ENCODE measurements at places on chromosomes 2 and 18.
A peak's percentile ranks its signal among the peaks of the same experiment; 100 is the strongest.

DNA sequence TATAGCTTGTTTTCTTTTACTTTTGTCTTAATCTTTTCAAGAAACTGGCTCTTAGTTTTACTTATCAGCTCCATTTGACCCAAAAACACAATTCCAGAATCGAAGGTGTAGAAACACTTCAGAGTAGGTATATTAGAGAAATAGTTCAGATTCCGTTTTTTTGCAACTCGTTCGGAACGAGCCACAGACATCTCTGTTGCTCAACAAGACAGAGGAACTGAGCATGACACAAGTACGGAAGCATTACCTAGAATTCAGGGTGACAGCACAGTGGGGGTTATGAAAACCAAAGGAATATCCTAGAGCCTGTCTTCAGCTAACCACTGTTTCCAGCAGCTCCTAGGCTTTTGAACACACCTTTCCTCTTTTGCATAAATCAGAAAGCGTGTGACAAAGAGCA is 5.0 kb downstream of the HRH4 start:
- no peak for DNase-seq

DNA sequence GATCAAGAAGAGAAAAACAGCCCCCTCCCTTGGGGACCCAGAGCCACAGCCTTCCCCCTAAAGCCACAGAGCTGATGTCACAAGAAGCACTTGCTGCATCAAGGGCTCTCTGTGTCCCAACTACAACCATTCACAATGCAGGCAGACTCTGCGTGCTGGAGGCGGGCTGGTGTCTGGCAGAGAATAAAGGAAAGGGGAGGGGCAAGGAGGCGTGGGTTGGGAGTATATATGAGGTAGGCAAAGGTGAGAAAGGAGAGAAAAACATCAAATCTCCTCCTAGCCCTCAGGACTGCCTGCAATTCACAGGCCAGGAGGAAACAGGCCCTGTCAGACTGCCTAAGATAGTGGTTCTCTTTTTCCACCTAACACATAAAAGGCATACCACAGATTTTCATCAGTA is 48.8 kb upstream of the IHH start:
- DNase-seq = no peak

GRCh38 chr18:42513441-42513840 is 558.4 kb downstream of the PIK3C3 start:
- DNase-seq = no peak

DNA sequence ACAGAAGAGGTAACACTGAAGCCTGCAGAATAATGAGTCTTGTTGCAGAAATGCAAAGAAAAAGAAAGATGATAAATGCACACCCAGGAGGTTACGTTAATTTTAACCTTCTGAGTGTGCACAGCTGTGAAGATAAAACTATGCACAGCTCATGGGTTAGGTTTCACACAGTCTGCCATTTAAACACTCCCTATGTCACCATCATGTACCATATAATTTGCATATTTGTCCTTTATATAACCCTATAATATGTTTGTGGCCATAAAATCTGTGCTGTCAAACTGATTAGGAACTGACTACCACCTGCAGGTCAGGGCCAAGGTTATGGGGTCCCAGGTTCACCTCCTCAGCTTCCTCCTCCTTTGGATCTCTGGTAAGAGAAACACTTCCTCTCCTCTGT is 205.5 kb downstream of the RPIA start:
- no peak for DNase-seq

DNA sequence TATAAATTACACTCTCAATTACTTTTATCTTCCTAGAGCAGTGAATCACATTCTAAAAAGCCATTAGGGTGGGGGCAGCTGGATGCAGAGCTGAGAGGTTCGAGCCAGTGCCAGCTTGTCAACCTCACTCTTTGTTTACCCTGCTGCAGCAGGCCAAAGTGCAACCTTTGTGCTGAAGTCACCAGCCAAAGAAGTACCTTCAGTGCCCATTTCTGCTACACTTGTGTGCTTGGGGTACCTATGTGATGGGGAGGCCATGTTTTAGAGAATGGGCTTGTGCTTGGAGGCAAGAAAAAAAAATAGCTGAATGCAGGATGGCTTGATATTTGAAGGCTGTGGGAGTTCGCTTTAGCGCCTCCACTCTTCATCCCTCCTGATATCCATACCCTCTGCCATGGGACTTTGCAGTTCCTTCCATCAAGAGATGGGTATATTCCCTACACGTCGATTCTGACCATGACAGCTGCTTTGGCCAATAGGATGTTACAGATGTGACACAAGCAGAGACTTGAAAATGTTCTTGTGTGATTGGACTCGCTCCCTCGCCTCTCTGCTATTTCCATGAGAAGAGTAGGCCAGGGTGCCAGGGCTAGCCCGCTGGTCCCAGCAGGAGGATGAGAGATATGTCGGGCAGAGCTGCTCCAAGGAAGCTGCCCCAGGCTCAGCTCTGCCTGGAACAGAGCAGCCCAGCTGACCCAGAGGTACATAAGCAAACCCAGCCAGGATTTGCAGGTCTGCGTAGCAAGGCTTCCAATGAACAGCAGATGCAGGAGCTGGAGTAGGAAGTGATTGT is 12.7 kb upstream of the FZD5 start:
- DNase-seq = no peak

DNA sequence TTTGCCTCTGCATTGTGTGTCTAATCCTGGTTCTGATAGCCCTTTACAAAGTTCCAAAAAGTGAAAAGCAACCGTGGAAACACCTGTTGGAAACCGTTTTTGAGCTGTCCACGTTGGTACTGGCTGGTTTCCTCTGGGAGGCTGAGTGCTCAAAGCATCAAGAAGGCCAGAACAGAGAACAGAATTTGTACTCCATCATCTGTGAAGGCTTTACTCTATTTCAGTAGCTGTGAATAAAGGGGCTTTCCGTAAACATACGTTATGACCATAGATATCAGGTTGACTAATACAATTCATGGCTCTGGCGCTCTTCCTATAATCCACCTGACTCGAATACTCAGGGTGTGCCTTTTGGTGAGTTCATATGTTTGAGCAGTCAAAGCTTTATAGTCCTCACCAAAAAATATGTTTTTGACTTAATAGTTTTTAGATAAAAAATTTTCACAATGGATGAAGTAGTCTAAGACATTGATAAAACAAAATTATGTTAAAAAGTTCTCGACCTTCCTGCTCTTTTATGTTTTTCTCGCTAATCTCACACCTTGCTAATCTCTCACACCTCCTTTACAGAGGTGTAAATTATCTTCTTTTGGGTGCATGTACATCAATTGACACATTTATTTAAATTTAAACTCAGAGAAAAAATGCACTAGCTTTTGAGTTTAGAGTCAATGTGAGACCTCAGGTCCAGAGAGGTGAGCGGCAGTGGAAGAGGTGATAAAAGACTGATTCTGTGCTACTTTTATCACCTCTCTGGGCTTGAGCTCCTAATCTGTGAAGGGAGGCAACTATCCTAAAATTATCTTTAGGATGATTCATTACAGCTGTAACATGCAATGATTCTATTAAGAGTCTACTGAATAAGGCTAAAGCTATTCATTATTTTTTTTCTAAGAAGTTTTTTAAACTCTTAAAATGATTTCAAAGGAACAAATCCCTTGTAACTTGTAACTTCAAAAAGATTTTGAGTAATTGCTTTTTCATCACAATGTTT is 65.3 kb downstream of the CXCR4 start:
- no peak for DNase-seq

DNA sequence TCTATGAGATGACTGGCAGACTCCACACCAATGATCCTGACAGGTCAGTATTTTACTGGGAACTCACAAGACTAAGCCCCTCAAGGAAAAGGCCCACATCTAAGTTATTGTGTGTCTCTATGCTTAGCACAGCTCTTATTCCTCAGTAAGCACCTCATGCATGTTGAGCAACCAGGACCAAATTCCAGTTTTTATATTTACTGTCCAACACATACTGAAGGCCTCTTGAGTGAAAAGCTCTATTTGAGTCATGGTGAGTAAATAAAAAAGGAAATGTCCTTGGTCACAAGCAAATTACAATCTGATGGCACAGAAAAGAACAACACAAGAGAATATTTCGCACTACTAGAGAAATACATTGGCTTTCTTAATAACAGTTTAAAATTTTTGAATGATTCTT is 87.9 kb upstream of the ETAA1 start:
- DNase-seq = no peak

- DNase-seq = no peak
Observed at GRCh38 chr2:104945866-104946265, 92.0 kb downstream of the POU3F3 start.

- no peak for DNase-seq
Observed at GRCh38 chr2:212408524-212408923, 130.1 kb downstream of the ERBB4 start.

GRCh38 chr2:231795525-231796327 is 9.5 kb downstream of the COPS7B start:
- DNase-seq = no peak

DNA sequence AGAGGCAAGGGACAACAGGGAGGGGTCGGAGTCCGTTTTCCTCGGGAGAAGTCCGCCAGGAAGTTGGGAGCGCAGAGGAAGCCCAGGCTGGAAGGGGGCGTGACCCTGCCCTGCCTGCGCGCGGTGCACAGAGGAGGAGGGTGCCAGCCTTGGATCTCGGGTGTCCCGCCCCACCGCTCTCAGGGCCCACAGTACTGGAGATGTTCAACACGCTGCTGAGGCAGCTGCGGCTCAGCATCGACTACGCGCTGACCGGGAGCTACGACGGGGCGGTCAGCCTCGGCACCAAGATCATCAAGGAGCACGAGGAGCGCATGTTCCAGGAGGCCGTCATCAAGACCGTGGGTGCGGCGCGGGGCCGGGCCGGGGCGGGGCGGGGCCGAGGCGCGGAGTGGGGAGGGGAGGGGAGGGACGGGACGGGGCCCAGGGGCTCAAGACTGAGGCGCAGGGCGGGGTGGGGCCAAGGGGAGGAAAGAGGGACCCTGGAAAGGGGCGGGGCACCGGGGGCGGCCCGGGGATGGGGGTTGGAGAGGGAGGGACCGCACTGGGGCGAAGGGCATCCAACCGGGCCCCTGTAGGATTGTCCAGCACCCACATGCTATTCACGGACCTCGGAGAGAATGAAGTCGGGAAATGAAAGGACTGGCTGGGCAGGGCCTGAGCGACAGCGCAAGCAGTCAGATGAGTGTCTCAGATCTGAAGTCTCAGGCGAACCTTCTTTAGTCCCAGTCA is 36.6 kb downstream of the POMC start:
- DNase-seq = no peak

DNA sequence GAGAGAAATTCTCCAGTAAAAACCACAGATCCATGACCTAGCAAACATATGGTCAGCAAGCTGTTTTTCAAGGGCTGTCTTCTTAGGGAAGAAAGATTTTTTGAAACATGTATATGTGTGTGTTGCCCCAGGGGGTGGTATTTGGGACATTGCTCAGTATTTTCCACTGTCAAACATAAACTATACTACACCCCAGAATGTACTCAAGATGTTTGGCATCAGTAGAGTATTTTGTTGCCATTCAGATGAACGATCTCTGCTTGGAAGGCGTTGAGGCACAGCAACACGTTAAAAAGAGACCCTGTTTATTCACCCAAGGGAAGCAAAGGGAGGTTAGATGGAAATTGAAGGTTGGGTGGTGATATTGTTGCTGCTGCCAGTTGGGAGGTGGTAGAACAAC is 30.0 kb downstream of the EEF1B2 start:
- DNase-seq = no peak

DNA sequence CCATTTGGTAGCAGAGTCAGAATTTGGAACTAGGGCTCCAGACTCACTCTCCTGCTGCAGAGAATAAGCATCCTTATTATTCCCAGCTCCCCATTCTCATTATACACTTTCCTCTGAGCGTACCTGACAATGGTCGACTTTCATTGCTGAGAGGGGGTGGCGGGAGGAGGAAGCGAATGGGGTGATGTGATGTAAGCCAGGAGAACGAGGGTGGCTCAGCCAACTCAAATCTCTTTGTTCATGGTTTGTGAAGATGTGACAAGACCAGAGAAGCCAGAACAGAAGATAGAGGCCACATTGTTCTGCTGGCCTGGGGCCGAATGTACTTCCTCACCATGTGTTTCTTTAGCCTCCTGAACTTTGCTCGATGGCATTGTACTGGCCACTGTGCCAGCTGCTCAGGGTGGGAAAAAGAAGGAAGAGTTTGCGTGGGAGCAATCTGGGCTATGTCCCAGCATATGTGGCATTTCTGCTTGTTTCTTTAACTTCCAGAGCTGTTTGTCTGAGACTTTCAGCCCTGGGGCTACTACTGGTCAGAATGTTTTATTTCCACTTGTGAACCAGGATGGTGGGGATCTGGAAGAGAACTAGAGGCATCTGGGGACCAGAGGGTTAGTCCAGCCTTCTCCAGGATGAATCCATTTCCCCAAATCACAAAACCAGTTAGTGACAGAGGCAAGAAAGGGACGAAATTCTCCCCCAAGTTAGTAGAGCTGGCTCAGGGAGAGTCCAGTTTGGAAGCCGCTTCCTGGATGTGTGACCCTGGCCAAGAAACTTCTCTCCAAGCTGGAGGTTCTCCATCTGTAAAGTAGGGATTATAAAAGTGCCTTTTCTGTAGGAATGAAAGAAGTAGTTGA is 62.6 kb downstream of the MOGAT1 start:
- DNase-seq = peak; percentile 17

- DNase-seq = no peak
Observed at GRCh38 chr2:163248376-163249253, 410.0 kb upstream of the KCNH7 start.

GRCh38 chr2:16828044-16828827 is 162.6 kb upstream of the CYRIA start:
- no peak for DNase-seq

GRCh38 chr2:189483571-189483970 is 42.3 kb downstream of the WDR75 start:
- DNase-seq = no peak

GRCh38 chr2:126850940-126851339 is 47.8 kb upstream of the TEX51 start:
- no peak for DNase-seq

GRCh38 chr2:226796012-226796839 is 3.4 kb downstream of the IRS1 start:
- no peak for DNase-seq

DNA sequence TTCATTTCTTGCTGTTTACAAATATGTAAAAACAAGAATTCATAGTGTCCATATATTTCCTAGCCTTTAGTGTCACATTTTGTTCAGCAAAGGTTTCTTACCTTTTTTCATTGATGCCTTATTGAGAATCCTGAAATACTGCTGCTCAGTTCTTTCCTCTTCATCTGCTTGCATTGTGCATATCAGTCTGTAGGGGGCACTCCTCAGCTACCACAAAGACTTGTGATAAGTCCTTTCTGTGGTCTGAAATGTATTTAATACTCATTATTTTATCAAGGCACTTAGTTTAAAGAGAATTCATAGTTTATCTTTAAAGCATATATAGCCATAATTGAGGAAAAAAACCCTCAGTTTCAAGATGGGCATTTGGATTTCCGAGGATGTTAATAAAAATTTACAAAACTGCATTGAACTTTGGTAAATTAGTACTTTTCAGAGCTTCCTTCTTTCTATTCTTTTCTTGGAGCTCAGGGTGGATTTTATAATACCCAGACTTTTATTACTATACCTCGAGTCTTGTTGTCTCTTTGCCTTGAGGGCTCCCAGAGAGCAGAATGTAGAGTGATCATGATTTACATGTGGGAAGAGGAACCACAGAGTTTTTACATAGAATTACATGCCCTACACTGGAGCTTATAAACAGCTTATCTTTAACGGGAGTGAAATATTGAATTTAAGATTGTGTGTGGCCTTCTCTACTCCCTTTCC is 570.1 kb downstream of the PLCL1 start:
- DNase-seq = no peak

Data from caudate nucleus (tissue), 63 donors.